ENCODE measurements at places on chromosomes 7 and 10.

- DNase-seq = no peak
These were observed 69.9 kb downstream of the SNX13 start for GRCh38 chr7:17870406-17870805.

DNA sequence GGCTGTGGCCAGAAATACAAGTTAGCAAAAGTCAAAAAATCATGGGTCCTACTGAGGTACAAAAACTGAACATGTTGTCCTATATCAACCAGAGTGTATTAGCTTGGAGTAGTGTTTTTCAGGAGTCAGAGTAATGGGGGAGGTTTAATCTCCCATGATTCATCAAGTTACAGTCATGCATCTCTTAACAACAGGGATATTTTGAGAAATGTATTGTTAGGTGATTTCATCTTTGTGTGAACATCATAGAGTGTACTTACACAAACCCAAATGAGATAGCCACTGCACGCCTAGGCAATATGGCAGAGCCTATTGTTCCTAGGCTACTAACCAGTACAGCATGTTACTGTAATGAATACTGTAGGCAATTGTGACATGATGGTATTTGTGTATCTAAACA is 14.9 kb upstream of the TES start:
- no peak for DNase-seq

GRCh38 chr7:81297317-81297716 is 378.5 kb upstream of the SEMA3C start:
- DNase-seq = no peak

DNA sequence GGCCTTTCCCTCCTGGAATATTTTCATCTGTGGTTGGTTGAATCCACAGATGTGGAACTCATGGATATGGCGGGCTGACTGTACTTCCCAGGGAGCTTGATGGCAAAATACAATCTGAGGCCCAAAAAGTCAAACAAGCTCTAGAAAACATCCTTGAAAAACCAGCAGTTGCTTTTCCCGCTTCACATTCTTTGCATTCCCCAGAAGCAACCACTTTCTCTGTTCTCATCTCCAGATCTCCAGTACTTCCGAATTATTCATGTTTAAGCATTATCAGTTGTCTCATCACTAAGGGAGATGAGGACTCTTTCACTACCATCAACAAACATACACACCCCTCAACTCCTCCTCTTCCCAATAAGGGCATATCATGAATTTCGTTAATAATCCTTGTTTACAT is 55.3 kb downstream of the KIF5B start:
- no peak for DNase-seq

GRCh38 chr7:144628176-144628575 is 207.7 kb downstream of the TPK1 start:
- no peak for DNase-seq

DNA sequence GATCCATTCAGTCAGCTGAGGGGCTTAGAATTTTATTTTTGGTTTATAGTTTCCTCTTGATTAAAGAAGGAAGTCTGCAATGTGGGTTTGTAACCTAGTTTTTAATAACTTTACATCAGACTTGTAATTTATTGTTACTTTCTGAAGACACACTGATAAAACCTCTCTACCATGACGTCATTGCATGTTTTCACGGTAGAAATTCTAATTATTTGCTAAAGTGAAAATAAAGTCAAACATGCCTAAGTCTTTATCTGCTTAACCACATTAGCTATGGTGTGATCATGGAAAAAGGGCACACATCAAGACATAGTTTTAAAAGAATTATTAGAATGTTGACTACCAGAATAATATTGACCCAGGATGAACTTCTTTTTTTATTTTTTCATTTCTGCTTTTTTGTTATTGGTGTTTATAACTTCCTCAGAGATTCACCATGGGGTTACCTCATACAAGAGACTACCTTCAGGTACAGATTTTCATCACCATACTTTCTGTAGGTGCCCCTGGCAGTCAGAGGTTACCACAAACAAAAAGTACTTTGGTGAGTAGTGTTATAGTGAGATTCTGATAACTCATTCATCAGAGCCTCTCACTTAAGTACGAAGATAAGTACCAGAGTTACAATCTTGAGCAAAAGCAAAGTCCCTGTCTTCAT is 7.0 kb upstream of the PANK1 start:
- DNase-seq = no peak

GRCh38 chr7:154735766-154736165 is 267.2 kb downstream of the PAXIP1 start:
- DNase-seq = no peak
